ENCODE measurements at places on chromosomes 1 and 21. TPM values are rescaled to one million over a fixed set of nuclear protein-coding genes. Genes with fewer than 3 reads are reported as not detected.

SETD4 gene
- total RNA-seq, result 17.2 TPM

NR1I3 gene
- total RNA-seq, result not detected

AADACL3 gene
- not detected for total RNA-seq

USP24 gene
- total RNA-seq, result 42.1 TPM

CD247 gene
- 63.7 TPM for total RNA-seq

CYP4A11 gene
- total RNA-seq, result not detected

NFYC gene
- 67.0 TPM for total RNA-seq

PRCC gene
- total RNA-seq, result 111 TPM

CELA2A gene
- total RNA-seq, result 0.52 TPM

OLIG2 gene
- total RNA-seq, result not detected

PLEKHA6 gene
- total RNA-seq, result 0.61 TPM

LCE1F gene
- not detected for total RNA-seq

DPT gene
- total RNA-seq, result not detected

FGR gene
- total RNA-seq, result 0.61 TPM

PROK1 gene
- total RNA-seq, result not detected

SH2D1B gene
- total RNA-seq, result not detected

HOOK1 gene
- 6.9 TPM for total RNA-seq

FAM163A gene
- total RNA-seq, result not detected

SLC1A7 gene
- not detected for total RNA-seq

TMEM54 gene
- total RNA-seq, result 0.89 TPM

HES3 gene
- not detected for total RNA-seq

PDE9A gene
- 4.7 TPM for total RNA-seq

ADAMTS5 gene
- not detected for total RNA-seq

HSPB7 gene
- total RNA-seq, result 0.43 TPM

TLR5 gene
- 0.05 TPM for total RNA-seq

AGMAT gene
- 22.8 TPM for total RNA-seq

RIPK4 gene
- total RNA-seq, result 0.19 TPM

INKA2 gene
- total RNA-seq, result 0.76 TPM

IGSF21 gene
- not detected for total RNA-seq

A3GALT2 gene
- not detected for total RNA-seq

MANEAL gene
- total RNA-seq, result 5.0 TPM

C1orf53 gene
- 0.68 TPM for total RNA-seq

MPZ gene
- 0.83 TPM for total RNA-seq

CRABP2 gene
- 2.4 TPM for total RNA-seq

ACTL8 gene
- total RNA-seq, result not detected

UCK2 gene
- 128 TPM for total RNA-seq

PGLYRP4 gene
- total RNA-seq, result not detected

PLPPR5 gene
- not detected for total RNA-seq

VASH2 gene
- total RNA-seq, result 1.3 TPM

FAM43B gene
- total RNA-seq, result not detected

FCRL2 gene
- not detected for total RNA-seq

TRIM58 gene
- 0.11 TPM for total RNA-seq

WNT3A gene
- not detected for total RNA-seq

FAM78B gene
- total RNA-seq, result 0.90 TPM

FALEC gene
- not detected for total RNA-seq

ZBTB7B gene
- total RNA-seq, result 40.6 TPM

SERPINC1 gene
- total RNA-seq, result 0.34 TPM

PODN gene
- total RNA-seq, result not detected

HFM1 gene
- total RNA-seq, result not detected

SLC5A3 gene
- total RNA-seq, result 12.4 TPM

BCL2L15 gene
- total RNA-seq, result 1.4 TPM
